A549 treated with RU486 at 1 μM for 4 hours (cell line): ENCODE measurements at places on chromosomes 2 and 18. TPM values are rescaled to one million over a fixed set of nuclear protein-coding genes. Genes with fewer than 3 reads are reported as not detected.

The PIK3C3 gene
- total RNA-seq = 16.1 to 24.7 TPM (median 20.1 TPM) in 5 replicates

The SIX2 gene
- total RNA-seq = 0.08 to 0.36 TPM (median 0.19 TPM) in 5 replicates

The PCARE gene
- total RNA-seq = not detected in 5 replicates

The NAT8 gene
- total RNA-seq = not detected in 5 replicates

The MLPH gene
- 189 to 291 TPM (median 256 TPM) in 5 replicates for total RNA-seq

The ST6GAL2 gene
- total RNA-seq = 15.6 to 27.7 TPM (median 25.6 TPM) in 5 replicates

The DYNC1I2 gene
- total RNA-seq = 52.2 to 77.4 TPM (median 71.9 TPM) in 5 replicates

The RASGRP3 gene
- 0.70 to 1.6 TPM (median 1.2 TPM) in 5 replicates for total RNA-seq

The HOXD8 gene
- total RNA-seq = 2.9 to 5.5 TPM (median 5.4 TPM) in 5 replicates

The ASIC4 gene
- 0.05 to 0.07 TPM in 2 of 5 replicates, not detected in the others for total RNA-seq

The POTEI gene
- total RNA-seq = not detected in 5 replicates

The CABLES1 gene
- 12.2 to 14.0 TPM (median 13.3 TPM) in 5 replicates for total RNA-seq

The ACTR2 gene
- 115 to 178 TPM (median 169 TPM) in 5 replicates for total RNA-seq

The ALPP gene
- 0.42 to 0.58 TPM (median 0.47 TPM) in 5 replicates for total RNA-seq

The SLC4A5 gene
- total RNA-seq = 0.17 to 0.68 TPM (median 0.43 TPM) in 5 replicates

The CLEC4F gene
- total RNA-seq = not detected in 5 replicates

The RAB17 gene
- total RNA-seq = 0.15 to 1.1 TPM (median 0.34 TPM) in 5 replicates

The ANKRD53 gene
- not detected in 5 replicates for total RNA-seq

The ERICH2 gene
- not detected in 5 replicates for total RNA-seq

The CIB4 gene
- total RNA-seq = 0.20 to 0.28 TPM in 2 of 5 replicates, not detected in the others

The UGT1A4 gene
- total RNA-seq = 0.05 to 0.10 TPM in 2 of 5 replicates, not detected in the others

The TMEM198 gene
- 0.47 to 1.3 TPM (median 0.95 TPM) in 5 replicates for total RNA-seq

The SCN2A gene
- total RNA-seq = not detected in 5 replicates

The CTDP1 gene
- 13.3 to 17.6 TPM (median 16.7 TPM) in 5 replicates for total RNA-seq

The RAB1A gene
- total RNA-seq = 156 to 263 TPM (median 243 TPM) in 5 replicates

The MZT2A gene
- total RNA-seq = 111 to 203 TPM (median 182 TPM) in 5 replicates

The PLGLB2 gene
- total RNA-seq = 0.16 to 0.39 TPM (median 0.22 TPM) in 4 of 5 replicates, not detected in the other

The POTEF gene
- total RNA-seq = 0.03 TPM in 1 of 5 replicates, not detected in the others

The TFCP2L1 gene
- 0.95 to 1.3 TPM (median 1.2 TPM) in 5 replicates for total RNA-seq

The FAM110C gene
- total RNA-seq = 0.06 to 0.30 TPM (median 0.16 TPM) in 5 replicates

The HOXD13 gene
- total RNA-seq = 0.15 to 0.29 TPM (median 0.16 TPM) in 5 replicates

The HK2 gene
- total RNA-seq = 0.87 to 1.6 TPM (median 1.1 TPM) in 5 replicates

The VSNL1 gene
- total RNA-seq = not detected in 5 replicates

The GALR1 gene
- total RNA-seq = not detected in 5 replicates

The ZSWIM2 gene
- total RNA-seq = not detected in 5 replicates

The POTEJ gene
- not detected in 5 replicates for total RNA-seq

The GIGYF2 gene
- 20.0 to 31.2 TPM (median 27.2 TPM) in 5 replicates for total RNA-seq

The KANSL1L gene
- 0.28 to 0.48 TPM (median 0.41 TPM) in 5 replicates for total RNA-seq
